Stimulated activated CD4-positive, alpha-beta T cell treated with anti-CD3 and anti-CD28 coated beads, Interleukin-4, amount 100 ng/mL, for 48 hours (primary cell): ENCODE measurements at places on chromosomes 12 and 14.

GRCh38 chr12:10033783-10034545, 3.5 kb downstream of the CLEC9A start:
- no peak for DNase-seq

DNA sequence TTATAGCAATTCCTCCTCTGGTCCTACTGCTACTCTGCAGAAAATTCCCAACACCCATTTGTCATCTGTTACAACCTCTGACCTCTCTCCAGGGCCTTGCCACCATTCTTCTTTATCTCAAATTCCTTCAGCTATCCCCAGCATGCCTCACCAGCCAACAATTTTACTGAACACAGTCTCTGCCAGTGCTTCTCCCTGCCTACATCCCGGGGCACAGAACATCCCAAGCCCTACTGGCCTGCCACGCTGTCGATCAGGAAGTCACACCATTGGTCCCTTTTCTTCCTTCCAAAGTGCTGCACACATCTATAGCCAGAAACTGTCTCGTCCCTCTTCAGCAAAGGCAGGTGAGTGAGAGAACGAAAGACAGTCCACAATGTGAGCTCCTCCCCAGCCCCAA, 122.1 kb downstream of the TTLL5 start:
- DNase-seq: no peak

- DNase-seq: no peak
Observed at GRCh38 chr12:25326326-25326725, 75.6 kb upstream of the KRAS start.

DNA sequence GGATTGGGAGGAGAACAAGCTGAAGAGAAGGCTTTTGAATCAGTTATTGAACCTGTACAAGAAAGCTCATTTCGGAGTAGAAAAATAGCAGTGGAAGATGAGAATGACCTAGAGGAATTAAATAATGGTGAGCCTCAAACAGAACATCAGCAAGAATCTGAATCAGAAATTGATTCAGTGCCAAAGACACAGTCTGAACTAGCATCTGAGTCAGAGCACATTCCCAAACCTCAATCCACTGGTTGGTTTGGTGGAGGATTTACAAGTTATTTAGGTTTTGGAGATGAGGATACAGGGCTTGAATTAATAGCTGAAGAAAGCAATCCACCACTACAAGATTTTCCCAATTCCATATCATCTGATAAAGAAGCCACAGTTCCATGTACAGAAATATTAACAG, 13.5 kb downstream of the MIA2 start:
- DNase-seq: no peak

GRCh38 chr14:72726444-72726843, 167.5 kb downstream of the DPF3 start:
- DNase-seq: no peak

DNA sequence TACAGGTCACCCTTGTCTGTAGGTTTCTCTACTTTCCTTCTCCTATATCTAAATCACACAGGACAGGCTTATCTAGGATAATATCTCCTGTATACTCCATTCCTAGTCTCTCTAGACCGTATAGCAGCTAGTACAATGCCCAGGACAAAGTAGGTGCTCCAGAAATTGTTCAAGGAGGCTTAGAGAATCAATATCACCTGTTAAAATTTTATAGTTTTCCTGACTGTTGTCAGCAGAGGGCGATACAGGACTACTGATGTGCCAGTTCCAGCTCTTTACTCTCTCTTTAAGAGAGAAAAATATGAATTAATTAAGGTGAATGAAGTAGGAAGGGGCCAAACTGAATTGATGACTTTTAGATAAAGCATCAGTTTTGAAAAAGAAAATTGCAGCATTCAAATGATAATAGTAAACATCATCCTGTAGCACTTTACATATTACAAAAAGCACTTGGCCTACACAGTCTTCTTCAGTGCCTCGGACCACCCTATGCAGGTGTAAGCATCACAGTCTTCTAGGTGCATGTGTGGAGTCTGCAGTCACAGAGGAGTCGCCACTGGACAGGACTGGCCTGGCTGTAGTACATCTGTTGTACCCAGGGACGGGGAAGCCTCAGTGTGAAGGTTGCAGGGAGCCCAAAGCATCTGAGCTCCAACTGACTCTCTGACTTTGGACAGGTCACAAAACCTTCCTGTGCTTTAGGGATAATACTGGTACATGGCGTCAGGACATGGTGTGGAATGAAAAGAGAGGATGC, 61.9 kb upstream of the MAX start:
- no peak for DNase-seq

DNA sequence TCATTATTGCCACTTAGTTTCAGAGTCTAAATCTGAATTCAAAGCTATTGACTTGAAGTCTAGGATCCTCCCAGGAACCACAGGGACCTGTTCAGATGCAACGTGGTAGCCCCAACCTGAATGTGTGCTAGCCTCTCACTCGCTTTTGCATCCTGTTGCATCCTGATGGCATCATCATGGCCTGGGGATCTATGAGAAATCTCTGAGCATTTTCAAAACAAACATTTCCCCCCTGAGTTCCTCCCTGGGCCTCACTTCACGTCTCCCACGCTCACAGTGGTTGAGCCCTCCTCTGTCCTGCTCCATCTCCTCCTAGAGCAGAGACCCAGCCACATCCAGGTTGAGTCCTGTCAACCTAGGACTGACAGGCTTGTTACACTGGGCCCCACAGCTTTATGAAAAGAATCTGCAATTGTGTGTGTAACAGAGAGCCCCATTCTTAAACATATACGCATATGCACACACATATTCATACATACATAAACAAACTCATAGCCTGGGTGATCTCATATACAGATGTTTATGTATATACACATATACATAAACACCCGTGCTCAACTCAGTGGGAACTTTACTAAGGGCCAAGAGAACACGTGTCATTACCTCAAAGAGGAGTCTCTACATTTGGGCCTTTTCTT, 5.4 kb upstream of the KRT72 start:
- DNase-seq: no peak

DNA sequence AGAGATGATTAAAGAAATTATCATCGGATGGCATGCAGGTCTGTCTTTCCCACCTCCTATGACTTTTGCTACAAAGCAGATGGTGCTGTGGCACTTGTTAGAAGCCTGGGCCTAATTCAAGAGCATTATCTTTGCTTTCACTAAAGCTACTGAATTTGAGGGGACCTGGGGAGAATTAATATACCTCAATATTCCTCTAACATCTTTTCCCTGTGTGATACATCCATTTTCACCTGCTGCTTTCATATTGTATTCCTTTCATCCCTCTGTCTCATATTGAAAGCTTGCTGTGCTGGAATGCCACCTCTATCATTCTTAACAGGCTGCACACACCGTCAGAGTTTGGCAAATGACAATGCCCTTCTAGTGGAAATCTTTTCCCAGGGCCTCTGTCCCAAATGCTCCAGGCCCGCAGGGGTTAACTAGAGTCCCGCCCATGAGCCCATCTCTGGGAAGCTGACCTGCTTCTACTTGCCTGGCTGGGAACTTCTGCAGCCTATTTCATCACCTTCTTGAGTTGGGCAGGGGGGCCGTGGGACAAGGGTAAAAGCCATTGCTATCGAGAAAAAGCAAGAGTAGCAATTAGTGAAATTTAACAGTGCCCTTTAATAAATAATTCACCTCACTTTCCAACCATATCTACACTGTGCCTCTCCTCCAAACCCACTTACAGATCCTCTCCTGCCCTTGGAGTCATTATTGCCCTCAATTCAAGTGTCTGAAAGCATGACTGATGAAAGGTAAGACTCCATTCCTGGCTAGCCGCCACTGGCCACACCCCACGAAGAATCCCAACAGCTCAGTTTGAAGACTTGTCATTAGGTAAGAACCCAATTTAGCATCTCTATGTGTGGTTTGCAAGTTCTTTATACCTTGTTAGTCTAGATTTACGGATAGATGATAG, 126.7 kb upstream of the BTG1 start:
- DNase-seq: no peak

GRCh38 chr12:6962285-6963015, 8.0 kb downstream of the PHB2 start:
- DNase-seq: no peak

GRCh38 chr14:99432485-99432884, 48.2 kb downstream of the SETD3 start:
- DNase-seq: no peak

GRCh38 chr14:74685056-74685455, 27.8 kb downstream of the AREL1 start:
- no peak for DNase-seq

- no peak for DNase-seq
Observed at GRCh38 chr14:76911473-76911872, 85.3 kb downstream of the LRRC74A start.

DNA sequence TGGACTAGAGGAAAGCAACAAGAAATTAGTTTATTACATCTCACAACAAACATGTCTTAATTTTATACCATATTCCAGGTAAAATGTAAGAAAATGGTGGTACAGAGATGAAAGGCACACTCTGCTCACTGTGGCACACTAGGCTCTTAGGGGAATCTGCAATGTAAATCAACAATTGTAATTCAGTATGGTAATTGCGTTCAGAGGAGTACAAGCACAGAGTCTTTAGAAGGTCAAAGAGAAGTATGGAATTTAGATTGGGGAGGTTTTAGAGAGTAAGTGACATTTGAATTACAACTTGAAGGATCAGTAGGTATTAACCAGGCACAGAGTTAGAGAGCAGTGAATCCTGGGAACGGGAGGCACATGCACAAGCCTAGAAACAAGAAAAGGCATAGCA, 694.0 kb upstream of the USP15 start:
- DNase-seq: no peak

DNA sequence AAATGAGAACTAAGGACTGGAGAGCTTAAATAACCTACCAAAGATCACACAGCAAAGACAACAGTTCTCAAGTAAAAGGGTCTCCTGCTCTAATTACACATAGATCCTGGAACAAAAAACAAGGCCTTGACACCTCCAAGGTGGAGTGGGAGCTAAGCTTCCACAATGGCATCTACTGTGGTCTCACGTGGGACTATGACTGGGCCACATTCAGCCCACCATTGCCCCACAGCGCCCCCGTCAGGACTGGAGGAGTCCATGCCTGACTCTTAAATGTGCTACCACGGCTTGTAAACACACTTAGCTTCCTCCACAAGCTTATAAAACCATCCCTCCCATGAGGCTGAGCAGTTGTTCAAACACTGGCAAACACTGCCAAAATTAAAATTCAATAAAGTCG, 88.5 kb downstream of the GCH1 start:
- DNase-seq: peak; percentile 67

DNA sequence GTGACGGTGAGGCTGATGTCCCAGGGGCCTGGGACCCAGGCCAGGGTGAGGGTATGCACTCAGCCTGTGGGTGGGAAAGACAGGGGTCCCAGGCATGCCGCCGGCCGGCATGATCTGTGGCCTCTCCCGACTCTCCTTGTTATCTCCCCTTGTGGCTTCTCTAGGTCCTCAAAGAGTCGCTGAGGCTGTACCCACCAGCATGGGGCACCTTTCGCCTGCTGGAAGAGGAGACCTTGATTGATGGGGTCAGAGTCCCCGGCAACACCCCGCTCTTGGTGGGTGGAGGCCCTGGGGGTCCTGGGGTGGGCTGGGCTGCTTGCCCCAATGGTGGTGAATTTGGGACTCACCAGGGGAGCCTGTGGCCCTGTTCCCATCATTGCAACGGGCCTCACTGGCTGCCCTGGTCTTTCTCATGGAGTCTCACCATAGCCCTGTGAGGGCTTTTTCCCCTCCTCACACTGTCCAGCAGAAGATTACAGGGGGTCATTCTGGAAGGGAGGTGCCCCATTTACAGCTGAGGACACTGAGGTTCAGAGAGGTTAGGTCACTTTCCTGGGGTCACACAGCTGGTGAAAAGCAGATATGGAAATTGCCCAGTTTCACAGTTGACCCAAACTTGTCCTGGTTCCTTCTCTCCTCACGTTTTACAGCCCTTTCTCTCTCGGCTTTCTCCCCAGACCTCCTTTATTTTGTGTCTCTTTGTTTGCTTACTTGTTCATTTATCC, 37.9 kb downstream of the CYP46A1 start:
- DNase-seq: no peak

DNA sequence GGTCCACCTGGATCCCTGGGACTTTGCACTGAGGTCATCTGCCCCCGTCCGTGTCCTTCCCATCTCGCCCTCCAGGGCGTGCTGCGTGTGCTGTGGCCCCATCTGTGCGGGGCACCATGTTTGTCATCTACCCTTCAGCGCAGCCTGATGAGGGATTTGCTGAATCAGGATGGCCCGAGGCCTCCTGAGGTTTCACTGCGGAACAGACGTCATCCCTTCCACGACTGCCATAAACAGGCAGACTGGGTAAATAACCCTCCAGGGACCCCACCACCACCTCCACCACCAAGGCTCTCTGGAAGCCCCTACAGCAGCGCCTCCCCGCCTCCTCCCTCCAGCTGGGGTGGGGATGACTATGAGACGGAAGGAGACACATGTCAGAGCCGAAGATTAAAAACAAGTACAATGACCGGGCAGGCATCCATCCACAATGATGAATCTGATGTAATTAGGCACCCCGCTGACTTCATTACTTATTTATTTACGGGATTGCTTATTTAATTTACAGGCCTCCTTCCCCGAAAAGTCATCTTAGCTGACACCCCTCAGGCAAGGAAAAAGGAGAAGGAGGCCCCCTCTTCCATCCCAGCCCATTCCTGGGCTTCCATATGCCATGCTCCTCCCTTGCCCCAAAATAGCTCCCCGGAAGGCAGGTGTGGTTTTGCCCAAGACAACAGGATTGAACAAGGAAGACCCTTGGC, 39.4 kb downstream of the NCOR2 start:
- DNase-seq: no peak

GRCh38 chr14:39229222-39229543, 4.5 kb upstream of the MIA2 start:
- peak; percentile 32 for DNase-seq

GRCh38 chr12:57612711-57613426, 1.6 kb downstream of the ARHGEF25 start:
- no peak for DNase-seq

DNA sequence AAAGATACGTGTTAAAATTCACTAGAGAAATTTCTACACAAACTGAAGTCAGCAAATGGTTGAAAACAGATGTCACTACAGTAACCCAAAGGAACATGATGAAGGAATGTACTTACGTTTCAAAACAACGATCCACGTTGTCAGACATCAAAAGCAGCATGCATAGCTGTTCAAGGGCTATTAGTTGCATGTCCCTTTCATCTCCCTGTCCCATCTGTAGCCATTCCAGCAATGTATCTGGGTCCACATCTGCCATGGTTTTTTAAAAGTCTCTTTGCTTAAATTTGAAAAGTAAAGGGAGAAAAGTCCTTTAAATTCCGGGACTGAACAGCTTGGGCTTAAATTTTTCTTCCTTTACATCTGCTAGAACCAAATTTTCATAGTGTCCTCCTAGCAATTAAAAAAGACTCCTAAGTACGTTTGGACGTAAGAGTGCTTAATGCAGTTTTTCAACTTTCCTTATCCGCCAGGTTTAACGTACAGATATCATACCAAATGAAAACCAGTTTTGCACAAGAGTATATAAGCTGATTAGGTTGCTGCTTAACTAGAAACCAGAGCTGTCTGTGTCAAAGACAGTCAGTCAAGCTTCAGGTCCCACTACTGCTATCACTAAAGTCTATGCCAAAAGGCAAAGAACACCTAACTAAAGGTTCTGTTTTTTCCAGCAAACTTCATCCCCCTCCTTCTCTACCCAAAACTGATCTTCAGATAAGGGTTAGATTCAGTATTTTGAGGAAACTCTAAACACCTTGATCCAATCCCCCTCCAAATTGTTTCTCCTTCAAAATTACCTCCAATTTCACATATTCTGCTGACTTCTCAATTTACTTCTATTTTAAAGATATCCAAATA, 1.7 kb downstream of the HECTD1 start:
- DNase-seq: no peak
